ENCODE measurements at places on chromosomes 5 and 9.

DNA sequence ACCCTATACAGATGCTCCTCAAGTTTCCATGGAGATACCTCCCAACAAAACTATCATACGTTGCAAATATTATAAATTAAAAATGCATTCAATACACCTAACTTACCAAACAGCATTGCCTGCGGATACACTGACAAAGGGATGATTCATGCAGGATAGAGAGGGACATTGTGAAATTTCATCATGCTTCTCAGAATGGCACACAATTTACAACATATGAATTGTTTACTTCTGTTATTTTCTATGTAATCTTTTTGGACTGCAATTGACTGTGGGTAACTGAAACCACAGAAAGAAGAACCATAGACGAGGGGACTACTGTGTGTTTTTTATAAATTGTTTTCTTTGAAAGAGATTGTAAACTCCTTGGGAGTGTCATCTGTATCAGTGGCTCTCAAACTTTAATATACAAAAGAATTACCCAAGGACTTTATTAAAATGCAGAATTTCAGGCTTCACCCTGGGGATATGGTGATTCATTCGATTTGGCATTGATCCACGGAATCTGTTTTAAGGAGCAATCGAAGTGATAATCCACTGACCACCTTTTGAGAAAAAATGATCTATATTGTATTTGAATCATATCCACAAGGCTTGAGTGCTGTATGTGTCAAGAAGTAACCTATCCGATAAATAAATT, 146.4 kb downstream of the SGCD start:
- DNase-seq, result no peak

DNA sequence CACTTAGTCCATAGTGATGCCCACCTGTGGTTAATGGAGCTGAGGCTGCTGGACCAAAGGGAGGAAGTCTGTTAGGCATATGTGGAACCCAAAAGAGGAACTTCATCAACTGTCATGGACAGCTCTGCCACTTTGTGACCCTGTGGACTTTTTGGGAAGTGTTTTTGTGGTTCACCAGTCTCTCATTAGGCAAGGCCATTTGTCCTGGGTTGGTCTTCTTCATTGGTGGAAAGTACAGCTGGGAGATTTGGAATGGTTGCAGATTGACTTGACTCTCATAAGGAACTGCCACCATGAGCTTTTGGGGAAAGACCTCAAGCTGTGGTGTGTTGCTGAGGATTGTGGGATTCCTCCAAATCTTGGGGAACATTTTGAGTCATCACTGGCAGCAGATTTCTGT, 31.9 kb upstream of the IL12B start:
- no peak for DNase-seq

GRCh38 chr5:180823346-180823745, 20.7 kb upstream of the MGAT1 start:
- no peak for DNase-seq

- DNase-seq, result no peak
Observed at GRCh38 chr5:140345919-140346347, 470 bp downstream of the HBEGF start.

DNA sequence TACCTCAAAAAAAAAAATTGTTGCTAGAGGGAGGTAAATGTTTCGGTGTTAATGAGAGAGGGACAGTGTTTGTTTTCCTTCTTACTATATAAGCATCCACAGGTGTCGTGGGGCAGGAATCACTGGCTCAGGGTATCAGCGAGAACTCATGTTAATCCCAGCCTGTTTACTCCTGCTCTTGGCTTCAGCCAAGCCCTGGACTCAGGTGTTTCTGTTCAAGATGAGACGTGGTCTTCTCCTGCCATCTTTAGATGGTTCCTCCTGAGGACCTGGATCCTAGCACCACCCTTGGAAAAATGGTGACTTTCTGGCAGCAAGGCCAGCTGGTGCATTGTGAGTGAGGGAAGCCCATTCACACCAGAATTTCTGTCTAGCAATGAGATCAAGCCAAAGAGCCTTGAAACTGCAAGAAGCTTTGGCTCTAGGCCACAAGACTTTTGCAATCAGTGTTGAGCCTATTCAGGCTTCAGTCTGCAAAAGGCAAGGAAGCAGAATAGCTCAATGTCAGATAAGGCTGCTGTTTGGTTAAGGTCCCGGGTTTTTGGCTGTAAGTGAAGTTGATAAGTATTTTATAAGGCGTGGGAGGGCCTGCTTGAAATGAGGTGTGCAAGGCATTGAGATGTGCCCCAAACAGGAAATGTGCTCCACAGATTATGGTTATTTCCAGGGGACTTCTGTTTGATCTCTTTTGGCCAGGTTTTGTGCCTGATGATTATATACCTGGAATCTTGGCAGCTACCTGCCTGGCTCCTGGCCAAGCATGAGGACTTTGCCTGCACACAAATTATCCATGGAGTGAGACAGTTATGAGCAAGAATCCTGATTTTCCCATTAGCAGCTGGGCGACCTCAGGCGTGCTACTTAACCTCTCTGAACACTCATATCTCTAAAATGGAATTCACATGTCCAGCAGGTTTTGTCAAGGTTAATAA, 99.8 kb downstream of the TENT4A start:
- no peak for DNase-seq

DNA sequence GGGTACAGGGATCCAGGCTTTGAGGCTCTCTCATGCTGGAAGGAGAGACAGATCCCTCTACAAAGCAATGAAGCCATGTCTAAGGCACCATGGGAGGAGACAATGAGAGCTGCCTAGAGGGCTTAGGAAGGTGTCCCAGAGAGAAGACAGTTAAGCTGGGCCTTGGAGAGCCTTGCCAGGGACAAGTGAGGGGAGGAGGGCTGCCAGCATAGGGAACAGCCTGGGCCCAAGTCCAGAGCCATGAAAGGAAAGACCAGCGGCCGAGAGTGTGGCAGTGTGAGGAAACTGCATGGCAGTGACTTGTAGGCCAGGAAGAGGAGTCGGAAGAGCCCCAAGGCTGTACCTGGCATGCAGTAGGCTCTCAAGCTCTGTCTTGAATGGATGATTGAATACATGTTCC, 88.5 kb downstream of the PSD2 start:
- no peak for DNase-seq

GRCh38 chr9:107462691-107463090, 26.9 kb downstream of the KLF4 start:
- no peak for DNase-seq

- DNase-seq, result no peak
Observed at GRCh38 chr5:12865529-12865928, 961.3 kb upstream of the CTNND2 start.

DNA sequence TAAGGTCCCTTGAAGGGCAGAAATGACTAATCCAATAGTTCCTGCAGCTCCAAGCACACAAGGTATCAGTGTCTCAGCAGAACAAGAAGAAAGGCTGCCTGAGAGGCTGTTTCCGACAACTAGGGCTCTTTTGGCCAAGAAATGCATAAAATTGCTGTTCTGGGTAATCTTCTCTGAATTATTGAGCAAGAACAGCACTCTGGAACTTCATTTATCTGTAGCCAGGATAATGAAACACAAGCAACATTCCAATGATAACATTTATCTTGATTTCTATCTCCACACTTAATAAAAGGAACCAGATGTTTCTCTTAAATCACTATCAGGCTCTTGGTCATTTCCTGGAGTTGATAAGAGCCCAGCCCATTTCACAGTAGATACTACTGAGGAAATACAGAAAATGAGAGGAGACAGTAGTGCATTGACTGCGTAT, 17.0 kb upstream of the AUH start:
- no peak for DNase-seq

DNA sequence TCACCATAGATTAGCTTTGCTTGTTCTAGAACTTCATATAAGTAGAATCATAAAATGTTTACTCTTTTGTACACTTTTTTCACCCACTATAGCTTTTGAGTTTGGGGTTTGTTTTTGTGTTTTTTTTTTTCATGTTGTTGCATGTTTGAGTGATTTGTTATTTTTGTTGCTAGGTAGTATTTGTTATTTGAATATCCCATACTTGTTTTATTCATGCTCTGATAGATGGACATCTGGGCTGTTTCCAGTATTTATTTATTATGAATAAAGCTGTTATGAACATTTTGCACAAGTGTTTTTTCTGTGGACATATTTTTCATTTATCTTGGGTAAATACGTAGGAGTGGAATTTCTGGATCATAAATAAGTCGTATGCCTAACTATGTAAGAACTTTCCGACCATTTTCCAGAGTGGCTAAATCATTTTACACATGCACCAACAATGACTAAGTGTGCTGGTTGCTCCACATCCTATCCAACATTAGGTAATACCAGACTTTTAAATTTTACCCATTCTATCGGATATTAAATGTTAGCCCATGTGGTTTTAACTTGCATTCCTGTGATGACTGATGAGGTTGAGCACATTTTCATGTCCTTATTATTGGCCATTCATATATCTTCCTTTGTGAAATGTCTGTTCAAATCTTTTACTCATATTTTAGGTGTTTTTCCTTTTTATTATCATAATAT, 69.1 kb upstream of the NR4A3 start:
- DNase-seq, result no peak

DNA sequence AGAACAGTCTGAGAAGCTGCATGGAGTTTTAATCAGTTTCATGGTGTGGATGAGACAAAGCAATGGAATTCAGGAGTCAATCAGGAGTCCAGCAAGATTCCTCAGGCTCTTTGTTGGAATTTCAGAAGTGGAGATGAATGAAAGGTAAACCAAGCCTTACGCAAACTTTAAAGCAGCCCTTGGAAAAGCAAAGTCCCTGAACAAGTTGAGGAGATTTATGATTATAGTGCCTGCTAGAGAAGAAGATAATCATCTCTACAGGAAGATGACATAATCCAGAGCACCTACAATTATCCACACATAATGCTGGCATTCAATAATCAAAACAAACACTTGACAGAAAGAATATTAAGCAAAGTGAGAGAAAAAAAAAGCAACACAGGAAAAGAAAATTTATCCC, 1380.1 kb upstream of the NUDT12 start:
- no peak for DNase-seq

- DNase-seq, result no peak
Observed at GRCh38 chr9:124770359-124771020, 621 bp downstream of the NR6A1 start.

DNA sequence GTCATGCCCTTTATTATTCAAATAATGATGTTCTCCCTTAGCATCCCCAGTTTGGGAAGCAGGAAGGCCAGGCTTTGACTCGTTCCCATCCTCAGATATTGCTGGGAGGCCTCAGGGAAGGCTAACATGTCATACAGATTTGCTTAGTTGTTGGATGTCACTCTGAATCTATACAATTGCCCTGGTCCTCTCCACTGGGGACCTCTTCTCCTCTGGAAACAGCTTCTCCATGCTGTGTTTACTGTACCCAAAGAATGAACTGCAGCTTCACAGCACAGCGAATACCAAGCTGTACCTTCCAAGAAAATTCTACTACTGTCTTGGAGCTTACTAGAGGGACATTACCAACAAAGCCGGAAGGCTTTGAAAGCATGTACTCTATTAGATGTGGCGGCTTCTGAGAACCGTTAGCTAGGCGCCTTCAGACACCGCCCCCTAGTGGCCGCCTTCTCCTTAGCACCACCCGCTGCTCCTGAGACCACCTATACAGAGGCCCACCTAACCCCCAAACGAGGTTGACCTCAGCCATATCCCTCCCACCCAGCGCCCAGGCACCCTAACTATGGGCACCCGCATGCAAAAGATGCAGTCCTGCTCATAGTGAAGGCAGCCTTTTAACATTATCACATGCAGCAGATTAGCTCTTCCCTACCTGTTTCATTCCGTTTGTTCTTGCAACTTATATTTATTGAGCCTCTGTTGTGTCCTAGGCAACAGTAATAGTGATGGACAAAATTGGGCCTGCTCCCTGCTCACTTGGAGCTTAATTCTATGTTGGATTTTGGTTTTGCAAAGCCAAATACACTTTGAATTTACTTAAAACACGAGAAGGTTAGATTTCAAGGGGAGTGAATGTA, 34.9 kb upstream of the FOXI1 start:
- DNase-seq, result no peak

GRCh38 chr5:129461711-129462332, 1.7 kb downstream of the ADAMTS19 start:
- DNase-seq, result no peak

DNA sequence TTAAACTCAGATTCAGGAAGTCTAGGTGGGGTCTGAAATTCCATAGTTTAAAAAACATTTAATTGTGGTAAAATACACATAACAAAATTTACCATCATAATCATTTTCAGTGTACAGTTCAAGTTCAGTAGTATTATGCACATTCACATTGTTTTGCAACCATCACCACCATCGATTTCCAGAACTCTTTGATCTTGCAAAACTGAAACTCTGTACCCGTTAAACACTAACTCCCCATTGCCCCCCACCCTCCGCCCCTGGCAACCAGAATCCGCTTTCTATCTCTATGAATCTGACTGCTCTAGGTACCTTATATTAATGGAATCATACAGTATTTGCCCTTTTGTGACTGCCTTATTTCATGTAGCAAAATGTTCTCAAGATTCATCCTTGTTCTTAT, 117.5 kb downstream of the CEP120 start:
- DNase-seq, result no peak

DNA sequence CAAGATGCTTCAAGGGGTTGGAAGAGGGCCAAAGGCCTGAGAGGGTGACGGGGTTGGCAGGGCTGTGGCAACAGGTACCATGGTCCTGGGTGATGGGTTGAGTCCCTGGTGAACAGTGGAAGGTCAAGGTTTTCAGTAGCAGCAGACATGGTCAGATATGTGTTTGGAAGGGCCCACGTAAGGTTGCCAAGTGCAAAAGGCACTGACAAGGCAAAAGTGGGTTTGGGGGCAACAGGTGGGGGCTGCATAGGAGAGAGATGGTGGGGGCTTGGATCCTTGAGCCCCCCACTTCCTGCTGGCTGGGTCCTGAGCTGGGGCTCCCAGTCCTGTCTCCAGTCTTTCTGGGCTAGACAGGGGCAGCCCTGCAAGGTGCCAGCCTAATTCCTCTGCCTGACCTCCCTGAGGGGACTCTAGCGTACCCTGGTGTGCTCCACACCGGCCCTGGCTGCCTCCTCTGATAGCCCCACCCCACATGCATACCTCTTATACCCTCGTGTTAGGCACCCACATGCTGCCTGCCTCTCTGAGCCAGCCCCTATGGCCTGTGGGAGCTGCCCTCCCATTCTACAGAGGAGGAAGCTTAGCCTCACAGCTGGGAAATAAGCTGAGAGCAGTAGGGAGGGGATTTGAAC, 20.9 kb upstream of the NSD1 start:
- DNase-seq, result no peak

GRCh38 chr9:79266986-79267385, 304.8 kb upstream of the TLE4 start:
- DNase-seq, result no peak

- no peak for DNase-seq
Observed at GRCh38 chr9:110575169-110575568, 4.4 kb downstream of the SVEP1 start.

DNA sequence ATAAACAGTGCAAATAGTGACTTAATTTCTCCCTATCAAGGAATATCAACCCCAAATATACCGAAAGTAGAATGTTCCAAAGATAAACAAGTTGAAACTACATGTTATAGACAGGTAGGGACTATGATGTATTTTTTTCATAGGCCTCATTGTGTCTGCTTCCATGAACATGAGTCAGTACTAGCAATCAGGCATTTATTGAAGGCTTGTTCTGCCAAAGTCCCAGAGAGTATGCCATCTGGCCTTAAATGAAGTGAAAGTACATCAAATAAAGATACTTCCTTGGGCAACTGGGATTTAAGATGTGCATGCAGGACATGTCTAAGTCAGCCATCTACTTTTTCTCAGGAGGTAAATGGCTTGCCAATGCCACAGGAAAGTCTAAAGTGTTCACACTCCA, 6.5 kb downstream of the GHR start:
- DNase-seq, result no peak

GRCh38 chr5:123950701-123951581, 439.0 kb downstream of the CSNK1G3 start:
- no peak for DNase-seq
